NCI-H2081 (cell line): ENCODE measurements at places on chromosomes 1 and 21.

DNA sequence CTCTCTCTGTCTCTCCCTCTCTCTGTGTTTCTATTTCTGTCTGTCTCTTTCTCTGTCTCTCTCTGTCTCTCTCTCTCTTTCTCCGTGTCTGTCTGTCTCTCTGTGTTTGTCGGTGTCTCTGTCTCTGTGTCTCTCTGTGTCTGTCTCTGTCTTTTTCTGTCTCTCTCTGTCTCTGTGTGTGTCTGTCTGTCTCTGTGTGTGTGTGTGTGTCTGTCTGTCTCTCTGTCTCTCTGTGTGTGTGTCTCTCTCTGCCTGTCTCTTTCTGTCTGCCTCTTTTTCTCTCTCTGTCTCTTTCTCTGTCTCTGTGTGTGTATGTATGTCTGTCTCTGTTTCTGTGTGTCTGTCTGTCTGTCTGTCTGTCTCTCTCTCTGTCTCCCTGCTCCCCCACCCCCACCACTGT, 31.7 kb upstream of the ZC3H12A start:
- no peak for DNase-seq

DNA sequence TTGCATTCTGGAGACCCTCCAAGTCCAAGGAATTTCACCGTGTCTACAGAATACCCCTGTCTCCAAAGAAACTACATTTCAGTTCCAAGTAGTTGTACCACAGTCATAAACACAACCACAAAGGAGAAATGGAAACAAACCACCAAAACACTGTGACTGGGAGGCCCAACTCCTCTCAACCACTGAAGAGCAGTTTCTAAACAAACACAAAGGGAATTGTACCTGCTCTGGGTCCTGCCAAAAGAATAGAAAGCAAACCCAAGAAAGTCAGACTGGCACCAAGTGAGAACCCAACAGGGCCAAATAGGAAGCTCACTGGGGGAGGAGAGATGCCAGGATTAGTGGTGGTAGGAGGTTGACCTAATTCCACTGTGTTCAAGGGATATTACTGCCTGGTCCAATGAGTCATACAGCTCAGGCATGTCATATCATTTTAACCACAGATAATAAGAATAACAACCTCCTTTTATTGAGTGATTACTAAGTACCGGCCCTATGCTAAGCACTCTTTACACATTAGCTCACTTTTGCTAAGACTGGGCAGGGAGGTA, 123.9 kb upstream of the PPP2R5A start:
- DNase-seq: no peak

DNA sequence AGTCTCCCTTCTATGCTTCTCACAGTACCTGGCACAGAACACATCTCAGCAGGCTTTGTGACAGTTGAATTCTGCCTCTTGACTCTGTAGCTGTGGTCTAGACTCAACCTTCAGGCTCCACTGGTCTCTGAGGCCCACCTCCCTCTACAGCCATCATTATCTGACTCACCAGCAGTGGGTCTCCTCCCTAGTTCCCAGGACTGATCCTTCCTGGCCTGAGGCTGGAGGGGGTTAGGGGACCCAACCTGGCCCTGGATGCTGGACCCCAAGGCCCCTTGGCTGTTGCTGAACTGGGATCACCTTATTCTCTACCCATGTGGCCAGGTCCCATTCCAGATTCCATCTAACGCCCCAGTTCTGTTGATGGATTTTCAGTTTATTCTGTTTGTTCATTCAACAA, 43.1 kb upstream of the FOXO6 start:
- DNase-seq: no peak

- DNase-seq: no peak
Measured at GRCh38 chr1:44596511-44596910, 77.8 kb downstream of the TMEM53 start.

GRCh38 chr1:111253876-111254275, 26.4 kb downstream of the CHI3L2 start:
- no peak for DNase-seq

- DNase-seq: no peak
Measured at GRCh38 chr1:5221451-5221850, 567.0 kb downstream of the AJAP1 start.

GRCh38 chr1:191970116-191970515, 188.1 kb upstream of the RGS18 start:
- no peak for DNase-seq
